Stimulated activated CD8-positive, alpha-beta memory T cell treated with anti-CD3 and anti-CD28 coated beads, Interleukin-4, amount 100 ng/mL, for 24 hours (primary cell): ENCODE measurements at places on chromosomes 1 and 21.

- no peak for DNase-seq
Measured at GRCh38 chr1:35893051-35893879, 10.3 kb downstream of the AGO1 start.

GRCh38 chr1:163528710-163529348 is 207.1 kb downstream of the NUF2 start:
- no peak for DNase-seq

DNA sequence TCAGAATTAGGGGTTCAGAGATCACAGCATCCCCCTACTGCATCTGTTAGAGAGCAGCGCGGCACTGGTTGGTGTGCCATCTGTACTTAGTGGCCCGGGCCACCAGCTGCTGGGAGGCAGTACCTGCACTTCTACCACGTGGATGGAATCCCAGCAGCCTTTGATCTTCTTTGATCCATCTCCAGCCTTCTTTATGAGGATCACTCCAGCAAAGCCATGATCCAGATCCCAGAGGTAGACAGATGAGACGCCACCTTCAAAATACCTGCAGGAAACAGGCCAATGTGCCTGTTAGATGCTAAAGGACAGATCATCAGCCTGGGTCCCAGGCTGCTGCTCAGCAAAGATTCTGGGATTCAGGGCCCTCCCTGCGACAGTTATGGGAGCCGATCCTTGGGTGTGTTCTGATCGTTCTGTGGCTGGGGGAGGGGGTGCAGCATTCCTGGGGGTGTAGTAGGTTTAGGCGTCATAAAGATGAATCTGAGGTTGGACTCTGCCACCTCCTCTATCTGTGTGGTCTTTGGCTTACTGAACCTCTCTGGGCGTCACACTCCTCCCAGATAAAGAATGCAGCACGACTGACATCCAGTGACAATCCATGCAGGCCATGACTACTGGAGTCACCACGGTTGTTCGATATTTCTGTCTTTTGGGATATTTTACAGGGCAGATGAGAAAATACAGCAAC is 45.3 kb downstream of the SLC66A1 start:
- no peak for DNase-seq

- no peak for DNase-seq
Measured at GRCh38 chr1:77996734-77997133, 8.0 kb upstream of the DNAJB4 start.

GRCh38 chr1:90193116-90193515 is 198.2 kb downstream of the ZNF326 start:
- no peak for DNase-seq

DNA sequence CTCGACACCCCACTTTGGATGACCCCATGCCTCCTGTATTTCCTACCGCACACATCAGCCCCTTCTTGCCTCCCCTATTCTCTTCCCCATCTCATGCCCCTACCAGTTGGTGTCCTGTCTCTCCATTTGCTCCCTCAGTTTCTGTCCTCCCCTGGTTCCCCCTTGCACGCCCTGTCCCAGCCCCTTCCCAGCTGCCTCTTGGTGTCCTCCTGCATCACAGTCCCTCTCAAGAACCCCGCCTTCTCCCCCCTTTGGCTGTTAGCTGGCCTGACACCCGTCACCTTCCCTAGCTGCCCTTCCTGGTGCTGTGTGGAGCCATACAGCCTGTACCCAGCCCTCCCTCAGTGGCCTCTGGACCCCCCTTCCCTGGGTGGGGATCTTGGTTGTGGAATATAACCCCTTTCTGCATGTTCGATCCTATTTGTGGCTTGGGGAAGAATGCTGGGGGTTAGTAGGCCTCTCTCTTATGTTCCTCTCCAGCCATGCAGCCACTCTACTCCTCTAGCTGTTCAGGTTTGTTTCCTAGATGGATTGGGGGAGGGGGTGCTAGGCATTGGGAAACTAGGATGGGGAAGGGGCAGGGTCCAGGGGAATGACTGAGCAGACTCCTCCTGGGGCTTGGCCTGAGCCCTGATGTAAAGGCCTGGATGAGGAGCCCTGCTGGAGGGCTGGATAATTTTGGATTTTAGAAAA is 41.4 kb upstream of the NFASC start:
- DNase-seq = no peak

GRCh38 chr1:240091614-240092300 is at the start of gene FMN2:
Gene FMN2 (plus strand): TSS chr1:240091883. CDS start chr1:240092110, 227 bp downstream.
- DNase-seq = peak; percentile 1

GRCh38 chr21:45276596-45276995 is 11.1 kb downstream of the POFUT2 start:
- DNase-seq = no peak

- no peak for DNase-seq
Measured at GRCh38 chr1:82879701-82880305, 1079.1 kb downstream of the ADGRL2 start.

DNA sequence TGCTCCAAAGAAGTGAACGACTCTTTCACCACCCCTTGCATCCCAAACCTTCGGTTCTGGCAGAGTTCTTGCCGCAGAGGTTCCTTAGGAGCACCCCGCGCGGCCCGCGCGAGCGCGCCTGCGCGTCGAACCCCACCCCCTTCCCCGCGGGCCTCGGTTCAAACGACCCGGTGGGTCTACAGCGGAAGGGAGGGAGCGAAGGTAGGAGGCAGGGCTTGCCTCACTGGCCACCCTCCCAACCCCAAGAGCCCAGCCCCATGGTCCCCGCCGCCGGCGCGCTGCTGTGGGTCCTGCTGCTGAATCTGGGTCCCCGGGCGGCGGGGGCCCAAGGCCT is at the start of gene C1orf56:
C1orf56 (plus strand) TSS at position 161 of the 334 bp plus-strand sequence; CDS start at position 258, 97 bp downstream.
- no peak for DNase-seq

DNA sequence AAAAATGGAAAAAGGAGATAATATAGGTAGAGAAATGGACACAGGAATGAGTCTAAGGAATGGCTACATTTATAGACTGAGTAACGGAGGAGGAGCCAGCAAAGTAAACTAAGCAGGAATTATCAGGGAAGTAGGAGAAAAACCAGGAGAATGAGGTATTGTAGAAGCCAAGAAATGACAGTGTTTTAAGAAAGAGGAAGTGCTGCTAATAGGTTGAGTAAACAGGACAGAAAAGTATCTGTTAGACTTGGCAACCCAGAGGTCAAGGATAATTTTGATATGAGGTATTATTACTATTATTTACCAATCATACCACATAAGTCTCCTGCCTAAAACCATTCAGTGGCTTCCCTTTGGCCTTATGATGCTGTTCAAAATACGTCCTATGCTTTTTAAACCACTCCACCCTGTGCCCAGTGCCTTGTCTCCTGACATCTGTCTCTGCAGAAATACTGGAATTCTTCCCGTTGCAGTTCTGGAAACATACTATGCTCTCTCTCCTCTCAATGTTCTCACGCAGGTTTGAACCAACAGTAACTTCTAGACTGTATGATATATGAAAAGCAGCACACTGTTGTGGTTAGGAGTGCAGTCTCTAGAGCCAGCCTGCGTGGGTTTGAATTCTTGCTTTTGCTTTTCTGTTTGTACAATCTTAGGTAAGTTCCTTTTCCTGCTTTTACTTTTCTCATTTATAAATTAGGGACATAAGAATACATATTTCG is 24.6 kb upstream of the NEK7 start:
- DNase-seq = no peak

DNA sequence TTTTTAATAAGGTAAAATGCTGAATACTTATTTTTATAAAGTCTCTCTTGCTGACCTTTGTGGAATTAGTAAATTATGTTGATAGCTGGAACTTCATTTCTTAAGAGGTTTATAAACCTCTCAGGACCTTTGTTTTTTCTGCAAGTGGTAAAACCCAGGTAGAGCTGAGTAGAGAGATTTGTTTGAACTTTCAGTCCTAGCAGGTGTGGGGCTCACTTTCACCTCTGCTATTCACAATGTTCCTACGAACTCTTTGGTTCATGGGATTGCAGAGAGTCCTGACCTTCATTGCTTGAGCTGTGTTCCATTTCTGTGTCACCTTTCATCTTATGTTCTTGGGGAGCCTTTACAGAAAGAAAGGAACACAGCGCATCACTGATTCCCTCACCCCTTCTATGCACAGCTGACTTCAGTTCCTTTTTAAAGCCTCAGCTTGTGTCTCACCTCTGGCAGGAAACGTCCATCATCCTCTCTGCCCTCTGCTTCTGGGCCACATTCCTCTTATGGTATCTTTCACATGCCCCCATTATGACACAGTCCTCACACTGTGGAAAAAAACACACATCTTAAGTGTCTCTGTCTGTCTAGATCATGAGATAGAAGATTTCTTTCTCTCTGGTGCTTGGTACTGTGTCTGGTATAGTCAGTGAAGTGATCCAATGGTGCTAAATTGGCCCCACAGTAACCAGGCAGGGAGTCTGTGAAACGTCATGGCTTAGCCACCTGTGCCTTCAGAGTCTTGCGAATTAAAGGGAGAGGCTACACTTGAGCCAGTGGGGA is 262.5 kb upstream of the B3GALT2 start:
- DNase-seq = no peak

DNA sequence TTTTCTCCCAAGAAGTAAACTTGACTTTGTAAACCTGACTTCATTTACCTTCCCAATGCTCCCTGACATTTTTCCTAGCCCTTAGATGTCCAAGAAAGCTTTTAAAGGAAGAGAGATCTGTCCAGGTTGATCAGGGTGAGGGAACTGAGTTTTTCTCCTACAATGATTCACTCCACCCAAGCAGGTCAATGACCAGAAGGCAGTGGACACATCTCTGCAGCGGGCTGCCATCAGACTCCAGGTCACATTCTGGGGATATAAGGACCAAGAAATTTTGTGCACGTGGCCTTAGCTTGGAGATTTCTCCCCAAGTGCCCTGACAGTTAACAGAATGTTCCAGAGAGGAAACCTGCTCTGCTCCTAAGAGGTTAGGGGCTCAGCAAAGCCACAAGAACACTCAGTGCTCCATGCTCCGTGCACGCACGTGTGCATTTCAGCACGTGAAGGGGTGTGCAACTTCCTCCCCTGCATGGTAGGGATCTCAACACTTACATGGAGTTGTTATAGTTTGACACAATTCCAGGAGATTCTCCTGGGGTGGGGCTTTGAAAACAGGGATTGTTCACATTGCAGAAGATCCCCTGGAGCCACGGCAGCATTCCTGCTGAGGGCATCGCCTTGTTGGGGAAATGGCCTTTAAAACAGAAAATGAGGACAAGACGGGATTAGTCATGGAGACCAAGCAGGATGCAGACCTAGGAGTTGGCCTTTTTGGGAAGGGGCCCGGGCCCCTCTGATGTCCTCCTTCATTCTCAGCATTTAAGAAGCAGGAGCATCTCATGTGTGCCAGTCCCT is 9.8 kb downstream of the ABCA4 start:
- no peak for DNase-seq

GRCh38 chr21:39087238-39088030 is 95.8 kb downstream of the PSMG1 start:
- DNase-seq = no peak

- DNase-seq = no peak
Measured at GRCh38 chr1:25047506-25048240, 117.6 kb upstream of the RUNX3 start.
